ENCODE measurements at places on chromosomes 4 and X. TPM values are rescaled to one million over a fixed set of nuclear protein-coding genes. Genes with fewer than 3 reads are reported as not detected.

Gene RTL5
- 14.1 TPM for total RNA-seq

GRCh38 chr4:74291471-74291870, 16.8 kb upstream of the EPGN start:
- no peak for DNase-seq

Gene HMGB3
- 44.4 TPM for total RNA-seq

GRCh38 chrX:134004084-134004483, 18.7 kb upstream of the GPC3 start:
- no peak for DNase-seq

DNA sequence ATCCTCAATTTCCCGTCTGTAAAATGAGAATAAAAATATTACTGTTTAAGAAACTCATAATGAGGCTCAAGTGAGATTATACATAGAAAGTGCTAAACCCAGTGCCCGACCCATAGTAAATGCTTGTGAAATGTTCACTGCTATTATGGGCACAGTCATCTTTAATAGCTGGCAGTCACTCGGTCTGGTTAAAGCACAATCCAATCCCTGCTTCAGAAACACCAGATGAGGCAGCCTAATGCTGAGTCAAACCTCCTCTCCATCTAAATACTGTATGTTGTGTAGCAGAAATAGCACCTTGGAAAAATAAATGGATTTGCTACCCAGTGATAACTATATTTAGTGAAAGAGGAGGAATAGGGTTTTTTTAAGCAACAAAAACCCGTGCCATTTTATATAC, 14.5 kb downstream of the EVC2 start:
- no peak for DNase-seq

DNA sequence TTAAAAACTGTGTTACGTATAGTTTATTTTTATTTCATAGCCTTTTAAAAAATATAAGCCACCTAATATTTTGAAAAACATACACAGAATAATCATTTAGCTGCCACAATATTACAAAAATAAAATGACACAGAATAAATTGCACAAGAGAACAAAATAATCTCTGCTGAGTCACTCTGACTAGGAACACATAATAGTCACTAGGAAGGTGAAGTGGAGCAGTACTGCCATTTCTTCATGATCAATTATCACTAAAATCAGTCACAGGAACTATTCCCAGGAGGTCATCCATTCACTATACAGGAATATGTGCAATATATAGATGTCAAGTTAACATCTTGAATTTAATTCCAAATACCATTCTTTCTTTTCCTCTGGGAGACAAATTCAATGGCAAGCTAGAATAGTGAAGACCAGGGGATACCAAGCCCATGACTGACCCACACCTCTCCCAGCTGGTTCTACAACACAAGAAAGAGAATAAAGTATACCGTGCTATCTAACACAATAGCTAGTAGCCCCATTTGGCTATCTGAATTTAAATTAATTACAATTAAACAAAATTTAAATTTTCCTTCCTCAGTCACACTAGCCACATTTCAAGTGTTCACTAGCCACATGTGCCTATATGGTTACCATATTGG, 5.9 kb downstream of the SMIM43 start:
- DNase-seq, result no peak

- no peak for DNase-seq
Measured at GRCh38 chr4:185242749-185243533, 33.5 kb downstream of the SNX25 start.

DNA sequence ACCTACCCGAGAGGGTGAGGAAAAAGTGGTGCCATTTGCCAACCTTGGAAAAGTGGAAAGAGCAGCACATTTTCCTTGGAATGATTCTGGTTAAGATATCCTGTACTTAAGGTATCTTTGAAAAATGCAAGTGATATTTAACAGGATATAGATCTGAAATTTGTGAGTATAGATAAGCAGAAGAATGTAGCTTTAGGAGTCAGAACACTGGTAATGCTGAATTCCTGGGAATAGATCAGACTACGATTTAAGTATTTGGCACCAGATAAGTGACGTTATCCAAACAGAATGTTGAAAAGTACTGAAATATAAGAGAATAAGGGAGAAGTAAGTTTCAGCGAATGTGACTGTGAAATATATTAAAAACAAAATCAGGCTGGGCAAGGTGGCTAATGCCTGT, 210.1 kb downstream of the PCDH7 start:
- no peak for DNase-seq

- no peak for DNase-seq
Measured at GRCh38 chrX:105375816-105376215, 155.3 kb upstream of the TEX13A start.

DNA sequence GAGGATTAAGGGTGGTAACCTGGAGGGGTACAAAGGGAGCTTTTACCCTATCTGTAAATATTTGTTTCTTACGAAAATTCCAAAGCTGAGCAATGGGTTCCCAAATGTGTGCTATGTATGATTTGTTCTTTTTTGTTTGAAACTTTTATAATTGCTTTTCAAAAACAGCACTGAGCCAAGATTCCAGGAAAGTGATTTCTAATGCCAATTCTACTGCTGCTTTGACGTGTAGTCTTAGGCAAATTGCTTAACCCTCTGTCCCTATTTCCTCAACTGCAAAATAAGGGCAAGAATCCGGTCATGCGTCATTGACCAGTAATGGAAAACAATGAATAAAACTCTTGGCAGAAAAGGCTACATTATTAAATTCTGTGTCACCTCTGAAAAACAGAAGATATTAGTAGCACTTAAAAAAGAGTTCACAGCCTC, 454.7 kb downstream of the IL15 start:
- DNase-seq, result no peak

All from chondrocyte (in vitro differentiated cells).